ENCODE measurements at places on chromosomes 3 and 15. TPM values are rescaled to one million over a fixed set of nuclear protein-coding genes. Genes with fewer than 3 reads are reported as not detected.

DPP8 gene
- polyA plus RNA-seq: 40.1 TPM

CHDH gene
- 8.8 TPM for polyA plus RNA-seq

GRCh38 chr3:34183114-34183513, 384.7 kb downstream of the PDCD6IP start:
- no peak for DNase-seq

- no peak for DNase-seq
These were observed 13.3 kb downstream of the SEMA3G start for GRCh38 chr3:52431459-52432223.

GRCh38 chr3:124147946-124148345, 156.0 kb upstream of the ROPN1 start:
- no peak for DNase-seq

All from left kidney (tissue), 8 donors.